ENCODE measurements at places on chromosomes 3 and 15.

DNA sequence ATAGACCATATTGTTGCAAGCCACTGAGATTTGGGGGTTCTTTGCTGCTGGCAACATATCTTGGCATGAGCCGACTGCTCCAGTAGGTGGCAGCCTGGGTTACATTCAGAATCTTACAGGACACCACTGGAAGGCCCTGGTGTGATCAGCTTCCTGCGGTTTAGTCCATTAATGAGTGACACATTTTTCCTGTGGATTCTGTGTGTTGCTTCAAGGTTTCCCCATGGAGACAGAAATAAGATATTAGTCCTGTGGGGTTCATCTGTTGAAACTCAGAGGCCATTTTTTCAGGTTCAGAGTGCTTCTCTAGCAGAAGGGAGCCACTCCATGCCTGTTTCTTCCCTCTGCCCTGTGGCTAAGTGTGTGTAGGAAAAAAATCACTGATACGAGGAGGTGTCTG lies 116.2 kb downstream of the MFSD1 start:
- DNase-seq: peak; percentile 37

- DNase-seq: no peak
Observed at GRCh38 chr3:156246961-156247725, 126.8 kb downstream of the KCNAB1 start.

- no peak for DNase-seq
Observed at GRCh38 chr3:1971780-1972179, 126.9 kb upstream of the CNTN4 start.

DNA sequence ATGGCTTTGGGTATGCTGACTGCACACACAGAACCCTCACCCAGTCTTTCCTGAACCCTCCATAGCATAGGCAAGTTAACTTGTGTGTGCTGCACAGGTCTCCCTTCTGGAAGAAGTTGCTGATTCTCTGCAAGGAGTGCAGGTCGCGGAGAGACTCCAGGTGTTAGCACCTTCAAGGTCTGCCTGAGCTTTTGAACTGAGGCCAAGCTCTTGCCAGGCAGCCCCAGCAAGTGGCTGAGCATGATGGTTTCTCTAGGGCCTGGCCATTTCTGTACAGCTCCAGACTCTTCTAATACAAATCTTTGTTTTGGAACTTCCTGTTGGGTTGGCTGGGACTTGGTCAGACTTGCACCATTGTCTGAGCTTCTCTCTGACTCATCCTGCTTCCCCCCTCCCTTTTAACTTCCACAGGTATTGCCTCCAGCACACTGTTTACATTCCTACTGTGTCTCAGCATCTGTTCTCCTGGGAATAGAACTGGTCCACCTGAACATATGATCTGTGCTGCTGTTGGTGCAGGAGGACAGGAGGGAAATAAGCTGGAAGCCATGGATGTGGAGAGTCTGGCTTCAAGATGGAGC lies 53.3 kb downstream of the KY start:
- DNase-seq: no peak

DNA sequence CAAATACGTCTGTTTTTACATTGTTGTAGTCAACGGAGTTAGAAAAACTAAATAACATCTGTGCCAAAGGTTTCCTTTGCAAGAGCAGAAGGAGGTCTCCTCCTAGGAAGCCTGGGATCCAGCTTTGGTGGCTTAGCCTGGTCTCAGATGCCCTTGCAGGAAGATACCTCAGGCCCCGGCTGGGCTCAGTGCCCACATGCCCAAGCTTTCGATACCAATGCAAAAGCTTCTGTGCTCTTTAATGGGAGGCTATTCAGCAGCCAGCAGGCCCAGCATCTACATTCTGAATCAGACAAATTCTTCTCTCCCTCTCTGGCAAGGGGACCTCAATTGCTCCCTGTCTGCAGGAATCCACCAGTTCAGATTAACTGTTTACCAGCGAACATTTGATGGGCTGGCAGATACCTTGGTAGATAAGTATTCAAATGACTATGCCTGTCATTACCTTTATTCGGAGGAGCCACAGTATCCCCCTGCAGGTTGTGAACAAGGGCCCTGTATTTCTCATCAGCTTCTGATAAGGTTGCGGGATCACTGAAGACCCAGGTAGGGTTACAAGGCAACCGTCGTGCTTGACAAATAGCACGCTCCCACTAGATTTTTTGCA lies 180.1 kb upstream of the KBTBD8 start:
- no peak for DNase-seq

GRCh38 chr3:98574132-98574531 lies 19.3 kb downstream of the CPOX start:
- DNase-seq: no peak

DNA sequence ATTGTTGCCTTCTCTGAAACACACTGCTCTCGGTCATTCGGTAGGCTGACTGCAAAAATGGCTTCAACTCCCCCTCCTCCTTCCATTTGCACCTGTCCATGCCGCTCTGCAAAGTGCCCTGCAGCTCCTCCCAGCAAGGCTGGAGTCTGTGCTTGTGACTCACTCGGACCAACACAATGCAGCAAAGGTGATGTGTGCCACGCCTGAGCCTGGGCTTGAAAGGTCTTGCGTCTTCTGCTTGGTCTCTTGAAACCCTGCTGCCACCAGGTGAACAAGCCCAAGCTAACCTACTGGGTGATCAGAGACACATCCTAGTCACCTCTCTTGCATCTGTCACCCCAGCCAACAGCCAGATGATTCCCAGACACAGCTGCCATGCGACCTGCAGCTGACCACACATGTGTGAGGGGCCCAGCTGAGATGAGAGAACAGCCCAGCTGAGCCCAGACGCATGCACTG lies 71.1 kb downstream of the MGLL start:
- DNase-seq: no peak

DNA sequence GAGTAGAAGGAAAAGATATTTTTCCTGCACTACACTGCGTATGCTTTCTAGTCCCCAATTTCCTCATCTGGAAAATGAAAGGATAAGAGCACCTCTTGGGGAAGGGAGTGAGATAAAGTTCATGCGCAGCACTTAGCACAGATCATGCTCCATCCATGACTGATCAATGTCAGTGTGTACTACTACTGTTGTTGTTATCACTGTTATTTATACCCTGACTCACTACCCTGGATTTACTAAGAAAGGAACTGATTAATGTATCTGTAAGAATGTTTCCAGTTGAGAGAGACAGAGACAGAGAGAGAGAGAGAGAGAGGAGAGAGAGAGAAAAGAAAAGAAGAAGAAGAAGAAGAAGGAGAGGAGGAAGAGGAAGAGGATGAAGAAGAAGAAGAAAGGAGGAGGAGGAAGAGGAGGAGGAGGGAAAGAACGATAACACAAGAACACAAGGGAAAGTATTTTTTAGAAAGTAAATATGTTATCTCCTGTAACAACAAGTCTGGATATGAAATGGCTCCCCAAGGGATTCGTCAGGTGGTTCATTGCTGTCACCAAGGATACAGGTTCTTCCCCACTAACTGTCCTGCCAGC lies 212.2 kb upstream of the PROK2 start:
- no peak for DNase-seq

- peak; percentile 19 for DNase-seq
Observed at GRCh38 chr15:42385206-42385979, 26.1 kb downstream of the CAPN3 start.

- DNase-seq: no peak
Observed at GRCh38 chr3:121665488-121665887, 4.8 kb upstream of the HCLS1 start.

- DNase-seq: no peak
Observed at GRCh38 chr3:110568246-110568645, 503.4 kb upstream of the NECTIN3 start.

- DNase-seq: no peak
Observed at GRCh38 chr15:68621535-68621934, 42.7 kb downstream of the CORO2B start.

DNA sequence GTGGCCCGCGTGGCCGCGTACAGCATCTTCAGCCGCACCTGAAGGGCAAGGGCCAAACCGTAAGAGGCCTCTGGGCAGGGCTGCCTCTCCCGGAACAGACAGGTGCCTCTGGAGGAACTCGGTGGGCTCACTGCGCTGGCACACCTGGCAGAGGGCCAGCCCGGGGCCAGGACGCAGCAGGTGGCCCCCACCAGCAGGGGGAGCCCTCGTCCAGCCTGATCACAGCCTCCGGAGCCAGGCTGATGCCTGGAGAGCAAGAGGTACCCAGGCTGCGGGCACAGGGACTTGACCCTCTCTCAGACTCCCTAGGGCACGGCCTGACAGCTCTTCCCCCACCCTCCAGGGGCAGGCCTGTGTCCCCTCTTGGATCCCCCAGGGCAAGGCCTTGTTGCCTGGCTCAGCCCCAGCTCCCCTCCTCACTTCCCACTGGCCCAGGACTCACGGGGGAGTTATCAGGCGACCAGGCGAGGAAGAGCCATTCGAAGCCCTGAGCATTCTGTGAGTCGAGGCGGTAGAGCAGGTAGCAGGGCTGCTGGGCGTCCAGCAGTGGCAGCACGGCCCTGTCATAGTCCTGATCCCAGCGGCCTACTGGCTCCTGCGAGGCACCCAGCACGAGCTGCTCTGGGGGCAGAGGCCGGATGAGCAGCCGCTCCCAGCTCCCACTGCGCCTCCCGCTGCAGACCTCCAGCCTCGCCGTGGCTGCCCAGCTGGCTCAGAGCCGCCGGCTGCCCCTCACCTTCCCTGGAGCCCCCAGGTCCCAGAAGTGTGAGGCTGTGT lies 6.2 kb upstream of the TLR9 start:
- DNase-seq: no peak

GRCh38 chr3:4350789-4351163 lies 47.6 kb downstream of the SETMAR start:
- DNase-seq: peak; percentile 83

DNA sequence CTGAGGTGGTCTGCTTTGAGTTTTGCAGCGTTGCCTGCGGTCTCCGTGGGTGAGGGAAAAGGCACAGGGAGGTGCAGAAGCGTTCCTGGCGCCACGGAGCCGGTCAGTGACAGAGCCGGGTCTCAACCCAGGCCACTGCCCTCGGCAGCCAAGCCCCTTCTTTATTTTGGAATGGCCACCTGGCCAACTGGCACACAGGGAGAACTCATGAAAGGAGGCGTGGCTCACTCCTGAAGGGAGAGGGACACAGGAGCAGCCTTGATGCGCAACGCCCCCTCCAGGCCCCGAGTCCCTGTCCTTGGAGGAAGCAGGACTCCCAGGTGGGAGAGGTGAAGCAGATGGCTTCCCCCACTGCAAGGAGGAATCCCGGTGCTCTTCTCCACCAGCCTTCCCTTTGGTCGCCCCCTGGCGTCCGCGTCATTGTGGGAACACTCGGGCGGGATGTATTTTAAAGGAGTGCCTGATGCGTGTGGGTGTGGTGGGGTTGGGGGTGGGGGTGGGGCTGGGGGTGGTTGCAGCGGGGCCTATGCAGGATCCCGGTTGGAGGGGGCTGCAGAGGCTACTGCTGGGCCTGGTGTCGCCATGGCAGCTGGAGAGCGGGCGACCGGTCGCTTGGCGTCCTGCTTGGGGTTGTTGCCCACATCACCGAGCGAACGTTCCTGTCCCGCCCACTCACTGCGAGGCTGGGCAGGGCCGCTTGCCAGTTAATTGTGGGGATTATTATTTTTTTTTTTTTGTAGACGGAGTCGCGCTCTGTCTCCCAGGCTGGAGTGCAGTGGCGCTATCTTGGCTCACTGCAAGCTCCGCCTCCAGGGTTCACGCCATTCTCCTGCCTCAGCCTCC lies 32.6 kb downstream of the APBA2 start:
- no peak for DNase-seq

GRCh38 chr3:24678021-24678420 lies 183.4 kb upstream of the THRB start:
- DNase-seq: no peak

GRCh38 chr3:156602424-156602823 lies 47.5 kb upstream of the SSR3 start:
- DNase-seq: no peak

GRCh38 chr3:75781079-75781745 lies 4.1 kb downstream of the ZNF717 start:
- DNase-seq: no peak

DNA sequence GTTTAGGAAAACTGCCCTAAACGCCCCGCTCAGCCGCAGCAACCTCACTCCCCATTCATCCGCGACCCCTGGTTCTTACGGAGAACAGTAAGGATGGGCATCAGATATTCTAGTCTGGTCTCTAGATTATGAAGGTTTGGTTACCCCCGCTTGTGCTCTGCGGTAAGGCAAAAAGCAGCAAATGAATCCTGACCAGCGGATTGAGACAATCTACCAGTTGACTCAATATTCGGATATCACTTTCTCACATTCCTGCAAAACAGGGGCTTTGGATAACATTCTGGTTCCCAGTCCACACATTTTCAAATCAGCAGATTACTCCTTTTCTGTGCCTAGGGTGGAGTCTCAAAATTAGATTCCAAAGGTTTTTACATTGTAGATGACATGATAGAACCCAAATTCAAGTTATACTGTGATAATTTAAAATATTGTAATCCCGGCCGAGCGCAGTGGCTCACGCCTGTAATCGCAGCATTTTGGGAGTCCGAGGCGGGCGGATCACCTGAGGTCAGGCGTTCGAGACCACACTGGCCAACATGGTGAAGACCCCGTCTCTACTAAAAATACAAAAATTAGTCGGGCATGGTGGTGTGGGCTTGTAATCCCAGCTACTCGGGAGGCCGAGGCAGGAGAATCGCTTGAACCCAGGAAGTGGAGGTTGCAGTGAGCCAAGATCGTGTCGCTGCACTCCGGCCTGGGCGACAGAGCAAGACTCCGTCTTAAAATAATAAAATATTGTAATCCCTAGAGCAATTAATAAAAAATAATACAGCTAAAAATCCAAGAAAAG lies 1.1 kb upstream of the CYFIP1 start:
- DNase-seq: no peak

- peak; percentile 68 for DNase-seq
Observed at GRCh38 chr3:47612178-47612577, 33.5 kb upstream of the CSPG5 start.

All from lung (tissue), 17 donors.